ENCODE measurements at places on chromosomes 11 and 22.

DNA sequence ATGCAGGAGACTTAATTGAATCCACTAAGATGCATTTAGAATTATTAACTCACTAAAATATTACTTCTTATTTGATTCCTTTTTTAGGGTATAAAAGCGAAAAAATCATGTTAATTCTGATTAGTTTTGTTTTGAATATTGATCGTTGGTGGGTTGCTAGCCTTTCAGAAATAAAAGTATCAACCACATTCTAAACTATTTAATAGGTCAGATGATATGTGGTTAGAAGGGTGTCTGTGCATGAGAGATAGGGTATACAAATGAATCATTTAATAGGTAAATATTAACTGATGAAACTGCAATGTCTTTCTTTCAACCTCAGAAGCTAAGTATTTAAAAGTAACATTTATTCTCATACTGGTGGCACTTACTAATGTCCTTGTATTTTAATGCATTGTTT lies 515.1 kb downstream of the CNTN5 start:
- DNase-seq = no peak

GRCh38 chr11:72762641-72763304 lies 10.6 kb upstream of the ARAP1 start:
- DNase-seq = no peak

DNA sequence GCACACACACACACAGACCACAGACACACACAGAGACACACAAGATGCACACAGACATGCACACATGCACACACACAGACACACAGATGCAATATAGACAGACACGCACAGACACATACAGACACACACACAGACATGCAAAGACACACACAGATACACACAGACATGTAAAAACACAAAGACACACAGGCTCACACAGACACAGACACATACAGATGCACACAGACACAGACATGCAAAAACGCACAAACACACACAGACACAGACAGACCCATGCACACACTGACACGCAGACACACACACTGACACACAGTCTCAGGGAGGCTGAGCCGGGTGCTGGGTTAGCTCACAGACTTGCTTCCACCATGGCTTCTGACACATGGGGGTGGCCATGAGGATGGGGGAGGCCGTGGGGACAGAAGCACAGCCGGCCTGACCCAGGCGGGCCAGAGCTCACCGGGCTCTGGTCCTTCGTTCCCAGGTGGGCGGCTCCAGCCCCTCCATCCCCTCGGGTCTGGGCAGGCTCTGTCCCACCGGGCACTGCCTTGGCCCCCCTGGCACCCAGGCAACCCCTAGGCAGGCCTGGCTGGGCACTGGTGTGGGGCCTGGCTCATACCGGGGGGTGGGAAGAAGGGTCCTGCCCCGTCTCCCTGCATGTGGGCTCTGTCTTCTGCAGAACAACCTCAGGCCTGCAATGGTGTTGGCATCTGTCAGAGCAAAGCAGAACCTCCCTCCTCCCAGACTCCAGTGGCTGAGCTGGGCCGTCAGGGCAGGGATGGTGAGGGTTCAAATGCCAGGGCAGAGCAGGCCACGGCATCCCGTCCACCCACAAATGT lies 1489.5 kb downstream of the BRD1 start:
- DNase-seq = peak; percentile 34

DNA sequence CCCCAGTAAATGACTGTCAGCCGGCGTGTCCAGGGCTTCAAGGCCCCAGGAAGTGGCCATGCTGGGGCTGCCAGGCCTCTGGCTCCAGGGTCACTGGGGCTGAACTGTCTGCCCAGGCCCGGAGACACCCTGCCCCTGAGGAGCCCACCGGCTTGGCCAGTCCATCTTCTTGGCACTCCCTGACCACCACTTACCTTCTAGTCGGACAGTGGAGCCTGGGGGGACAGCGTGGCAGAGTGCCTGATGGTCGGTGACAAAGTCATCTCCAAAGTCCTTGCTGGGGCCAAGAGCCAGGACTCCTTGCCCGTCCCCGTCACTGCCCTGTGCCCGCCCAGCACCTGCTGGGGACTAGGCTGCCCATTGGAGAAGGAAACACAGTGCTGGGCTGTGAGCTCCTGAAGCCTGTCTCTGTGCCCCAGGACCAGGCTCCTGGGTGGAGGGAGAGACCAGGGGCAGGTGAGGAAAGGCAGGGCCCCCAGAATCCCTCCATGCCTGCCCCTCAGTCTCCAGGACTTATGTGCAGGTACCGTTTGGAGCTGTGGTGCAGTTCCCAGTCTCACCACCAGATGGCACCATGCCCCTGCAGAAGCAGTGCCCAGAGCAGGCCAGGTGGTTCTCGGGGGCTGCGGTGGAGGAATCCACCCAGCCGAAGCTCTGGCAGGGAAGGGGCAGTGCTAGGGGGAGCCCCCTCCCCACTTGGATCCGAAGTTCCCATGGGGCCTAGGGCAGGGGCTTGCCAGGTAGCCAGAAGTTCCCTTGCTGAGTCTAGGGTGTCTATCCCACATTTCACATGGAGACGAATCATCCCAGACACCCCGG lies 6.0 kb upstream of the CCDC188 start:
- peak; percentile 92 for DNase-seq

DNA sequence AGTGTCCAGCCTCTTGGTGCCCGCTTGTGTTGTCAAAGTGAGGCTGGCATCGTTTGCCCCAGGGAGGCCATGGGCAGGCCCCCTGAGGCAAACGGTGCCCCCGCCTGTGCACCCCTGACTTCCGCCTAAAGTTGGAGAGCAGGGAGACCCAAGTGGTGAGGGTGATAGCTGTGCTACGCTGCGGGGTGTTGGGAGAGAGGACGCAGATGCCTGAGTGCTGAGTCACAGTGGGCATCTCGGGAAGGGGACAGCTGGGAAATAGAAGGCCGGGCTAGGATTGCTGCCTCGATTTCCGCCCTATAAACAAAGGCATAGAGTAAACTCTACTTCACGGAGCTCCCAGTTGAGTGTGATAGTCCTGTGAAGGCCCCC lies 5.8 kb downstream of the GRIK4 start:
- peak; percentile 26 for DNase-seq

- no peak for DNase-seq
Observed at GRCh38 chr11:16402654-16403447, 46.5 kb upstream of the SOX6 start.
